ENCODE measurements at places on chromosomes 2 and 18. TPM values are rescaled to one million over a fixed set of nuclear protein-coding genes. Genes with fewer than 3 reads are reported as not detected.

- H3K27me3 ChIP-seq, result peaks cover 7% of the 10 kb centered on the region
- H3K36me3 ChIP-seq, result no peaks in the 10 kb centered on the region
- no peak overlapping the region for H3K4me3 ChIP-seq
- H3K27ac ChIP-seq, result no peak overlapping the region
Observed at GRCh38 chr18:11516751-11517503, 92.5 kb upstream of the SLC35G4 start.

GRCh38 chr2:100936972-100937542 is 65.0 kb upstream of the RPL31 start:
- DNase-seq, result no peak
- H3K27ac ChIP-seq, result no peak overlapping the region
- peaks cover 4% of the 10 kb centered on the region for H3K4me1 ChIP-seq
- no peaks in the 10 kb centered on the region for H3K27me3 ChIP-seq
- H3K36me3 ChIP-seq, result peaks cover 7% of the 10 kb centered on the region

GRCh38 chr2:212076456-212076855 is 462.1 kb downstream of the ERBB4 start:
- no peak for DNase-seq
- H3K4me1 ChIP-seq, result no peaks in the 10 kb centered on the region
- no peaks in the 10 kb centered on the region for H3K36me3 ChIP-seq

- H3K27ac ChIP-seq, result no peak overlapping the region
- no peak for DNase-seq
- peaks cover 80% of the 10 kb centered on the region for H3K27me3 ChIP-seq
- H3K4me1 ChIP-seq, result no peaks in the 10 kb centered on the region
- H3K36me3 ChIP-seq, result no peaks in the 10 kb centered on the region
Observed at GRCh38 chr18:79578396-79579260, 101.0 kb upstream of the CTDP1 start.

- H3K36me3 ChIP-seq, result peaks cover 23% of the 10 kb centered on the region
- no peak for DNase-seq
- no peaks in the 10 kb centered on the region for H3K4me1 ChIP-seq
- H3K4me3 ChIP-seq, result no peak overlapping the region
- no peaks in the 10 kb centered on the region for H3K27me3 ChIP-seq
- H3K27ac ChIP-seq, result no peak overlapping the region
Observed at GRCh38 chr18:62537042-62537894, 14.4 kb downstream of the ZCCHC2 start.

DNA sequence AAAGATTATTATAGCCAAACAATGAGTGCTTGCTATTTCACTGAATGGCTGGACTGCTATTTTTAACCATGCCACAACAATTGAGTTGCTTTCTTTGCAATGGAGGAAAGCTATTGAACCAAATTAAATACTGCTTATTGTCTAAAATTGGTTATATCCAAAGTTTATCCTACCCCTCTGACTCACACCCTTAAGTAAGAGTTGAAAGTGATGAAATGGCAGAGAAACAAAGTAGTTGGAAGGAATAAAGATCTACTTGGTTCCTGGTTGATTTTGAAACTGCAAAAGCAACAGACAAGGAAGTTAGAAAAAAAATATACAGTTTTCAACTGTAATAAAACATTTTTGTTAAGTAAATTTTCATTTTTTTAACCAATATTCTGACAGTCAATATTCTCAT is 47.5 kb downstream of the EML4 start:
- no peak overlapping the region for H3K27ac ChIP-seq
- peaks cover 3% of the 10 kb centered on the region for H3K36me3 ChIP-seq

DNA sequence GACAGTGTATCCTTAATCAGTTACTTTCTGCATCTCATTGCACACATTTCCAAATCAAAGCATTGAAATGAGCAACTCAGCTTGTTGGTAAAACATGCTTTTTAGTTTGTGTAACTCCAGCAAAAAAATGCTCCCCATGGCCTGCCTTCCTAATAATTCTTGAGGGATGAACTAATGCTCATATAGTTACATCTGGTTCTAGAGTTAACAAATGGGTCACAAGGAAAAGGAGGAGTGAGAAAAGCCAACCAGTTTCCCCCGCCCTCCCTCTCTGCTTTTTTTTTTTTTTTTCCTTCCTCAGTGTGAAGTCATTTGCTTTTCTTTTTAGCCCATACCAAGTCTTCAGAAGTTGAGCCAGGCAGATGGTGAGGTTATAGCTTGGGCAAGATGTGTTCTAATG is 231.7 kb downstream of the MTX2 start:
- H3K27ac ChIP-seq, result no peak overlapping the region
- no peaks in the 10 kb centered on the region for H3K36me3 ChIP-seq
- H3K4me3 ChIP-seq, result no peak overlapping the region
- H3K27me3 ChIP-seq, result no peaks in the 10 kb centered on the region
- peaks cover 17% of the 10 kb centered on the region for H3K4me1 ChIP-seq

GRCh38 chr2:233082931-233083755 is 23.0 kb downstream of the INPP5D start:
- no peak overlapping the region for H3K27ac ChIP-seq
- H3K4me1 ChIP-seq, result no peaks in the 10 kb centered on the region
- no peaks in the 10 kb centered on the region for H3K36me3 ChIP-seq
- DNase-seq, result no peak
- no peak overlapping the region for H3K4me3 ChIP-seq
- H3K27me3 ChIP-seq, result no peaks in the 10 kb centered on the region

- H3K4me1 ChIP-seq, result no peaks in the 10 kb centered on the region
- no peak overlapping the region for H3K4me3 ChIP-seq
- H3K27me3 ChIP-seq, result no peaks in the 10 kb centered on the region
- H3K36me3 ChIP-seq, result peaks cover 3% of the 10 kb centered on the region
Observed at GRCh38 chr2:113700186-113700841, 56.1 kb downstream of the SLC35F5 start.

- peaks cover 7% of the 10 kb centered on the region for H3K4me1 ChIP-seq
- H3K27ac ChIP-seq, result no peak overlapping the region
- DNase-seq, result no peak
Observed at GRCh38 chr2:14756122-14756541, 123.6 kb downstream of the LRATD1 start.

- no peaks in the 10 kb centered on the region for H3K27me3 ChIP-seq
- no peak for DNase-seq
- peaks cover 11% of the 10 kb centered on the region for H3K4me1 ChIP-seq
- no peaks in the 10 kb centered on the region for H3K36me3 ChIP-seq
Observed at GRCh38 chr2:241940329-241940728, 70.8 kb downstream of the RTP5 start.

GRCh38 chr18:76727589-76727988 is 94.8 kb upstream of the ZNF236 start:
- no peaks in the 10 kb centered on the region for H3K4me1 ChIP-seq
- H3K4me3 ChIP-seq, result no peak overlapping the region
- H3K36me3 ChIP-seq, result no peaks in the 10 kb centered on the region

GRCh38 chr2:237968048-237968862 is 1.4 kb downstream of the UBE2F start:
- H3K36me3 ChIP-seq, result no peaks in the 10 kb centered on the region
- peaks cover 31% of the 10 kb centered on the region for H3K4me1 ChIP-seq
- peak; percentile 59 for DNase-seq

- peak within 1 kb of the TSS; percentile 40 for H3K4me3 ChIP-seq
- H3K27me3 ChIP-seq, result no peaks in the 10 kb centered on the region
- DNase-seq, result peak; percentile 25
- H3K36me3 ChIP-seq, result no peaks in the 10 kb centered on the region
- no peaks in the 10 kb centered on the region for H3K4me1 ChIP-seq
Observed at GRCh38 chr2:165203689-165204559, at the start of gene SCN3A. Gene SCN3A, minus strand, starts transcription at chr2:165204050. Its CDS starts 27,656 bp downstream, at chr2:165176394.

GRCh38 chr2:108184419-108184818 is 55.3 kb upstream of the SULT1C3 start:
- H3K4me1 ChIP-seq, result no peaks in the 10 kb centered on the region
- H3K27me3 ChIP-seq, result no peaks in the 10 kb centered on the region

DNA sequence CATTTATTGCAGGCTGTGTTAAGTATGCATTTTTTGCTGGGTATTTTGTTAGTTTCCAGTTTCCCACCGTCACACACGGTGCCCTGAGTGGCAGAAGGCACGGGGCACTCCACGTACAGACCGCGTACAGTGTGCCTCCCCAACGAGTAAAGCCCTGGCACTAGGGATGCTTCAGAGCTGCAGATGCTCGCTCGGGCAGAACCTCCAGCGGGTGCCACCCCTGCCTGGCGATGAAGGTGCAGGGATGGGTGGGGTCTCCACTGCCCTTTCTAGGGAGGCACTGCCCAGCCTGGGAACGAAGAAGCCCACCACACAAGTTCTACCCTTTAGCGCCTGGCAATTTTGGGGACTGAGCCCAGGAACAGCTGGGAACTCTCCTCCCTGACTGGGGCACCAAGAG is 4.1 kb downstream of the GREB1 start:
- H3K36me3 ChIP-seq, result no peaks in the 10 kb centered on the region
- no peak overlapping the region for H3K27ac ChIP-seq
- no peaks in the 10 kb centered on the region for H3K4me1 ChIP-seq
- DNase-seq, result no peak

DNA sequence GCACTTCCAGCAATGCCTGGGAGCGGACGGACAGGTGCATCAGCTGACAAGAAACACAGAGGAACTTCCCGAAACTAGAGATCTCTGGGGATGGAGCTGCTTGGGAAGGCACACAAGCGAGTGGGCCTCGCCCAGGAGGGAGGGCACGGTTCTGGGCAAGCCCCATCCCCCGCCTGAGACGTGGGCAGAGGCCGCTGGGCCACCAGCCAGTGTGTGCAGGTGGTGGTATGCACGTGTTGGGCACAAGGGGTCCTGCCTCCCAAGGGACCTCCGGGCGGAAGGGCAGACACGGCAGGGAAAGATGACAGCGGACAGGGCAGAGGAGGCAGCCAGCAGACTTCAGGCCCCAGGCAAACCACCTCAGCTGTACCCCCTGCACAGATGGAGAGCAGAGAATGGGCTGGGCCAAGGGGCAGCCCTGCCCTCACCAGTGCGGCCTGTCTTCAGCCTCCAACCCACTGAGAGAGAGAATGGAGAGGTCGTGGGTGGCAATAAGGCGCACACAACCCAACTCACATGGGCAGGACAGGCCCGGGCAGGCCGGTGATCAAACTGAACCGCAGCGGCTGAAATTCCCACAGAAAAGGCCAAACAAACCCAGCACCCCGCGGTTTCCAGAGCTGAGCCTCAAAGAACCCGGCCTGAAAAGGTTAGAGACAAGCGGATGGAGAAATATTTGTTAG is 51.2 kb downstream of the HDAC4 start:
- H3K36me3 ChIP-seq, result peaks cover 6% of the 10 kb centered on the region
- H3K4me1 ChIP-seq, result peaks cover 20% of the 10 kb centered on the region
- no peaks in the 10 kb centered on the region for H3K27me3 ChIP-seq
- H3K27ac ChIP-seq, result no peak overlapping the region

DNA sequence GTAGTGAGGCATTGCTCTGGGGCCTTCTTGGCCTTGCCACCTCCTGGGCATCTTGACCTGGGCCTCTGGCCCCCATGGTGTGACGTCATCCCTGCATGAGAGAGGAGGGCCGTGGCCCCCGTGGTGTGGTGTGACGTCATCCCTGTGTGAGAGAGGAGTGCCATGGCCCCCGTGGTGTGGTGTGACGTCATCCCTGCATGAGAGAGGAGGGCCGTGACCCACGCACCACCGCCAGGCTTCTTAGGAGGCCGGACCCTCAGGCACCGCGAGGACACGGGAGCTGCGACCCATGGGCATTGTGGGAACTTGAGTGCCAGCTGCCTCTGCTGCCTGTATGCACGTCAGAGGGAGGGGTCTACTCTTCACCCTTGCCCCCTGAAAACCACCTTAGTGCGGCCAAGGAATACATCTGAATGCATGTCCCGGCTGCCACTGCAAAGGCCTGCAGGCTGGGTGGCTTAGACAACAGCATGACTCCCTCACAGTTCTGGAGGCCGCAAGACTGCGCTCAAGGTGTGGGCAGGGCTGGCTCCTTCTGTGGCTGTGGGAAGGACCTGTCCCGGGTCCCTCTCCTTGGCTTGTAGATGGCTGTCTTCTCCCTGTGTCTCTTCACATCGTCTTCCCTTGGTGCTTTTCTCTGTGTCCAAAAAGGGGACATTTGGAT is 20.8 kb upstream of the OTOS start:
- no peak for DNase-seq
- H3K27ac ChIP-seq, result no peak overlapping the region
- H3K36me3 ChIP-seq, result no peaks in the 10 kb centered on the region
- no peak overlapping the region for H3K4me3 ChIP-seq
- no peaks in the 10 kb centered on the region for H3K4me1 ChIP-seq
- no peaks in the 10 kb centered on the region for H3K27me3 ChIP-seq

CD302 gene
- 5.1 TPM for polyA plus RNA-seq

NPPC gene
- not detected for polyA plus RNA-seq

TEKT4 gene
- not detected for polyA plus RNA-seq

NMS gene
- polyA plus RNA-seq, result not detected

FLACC1 gene
- polyA plus RNA-seq, result 0.44 TPM

ALLC gene
- 0.08 TPM for polyA plus RNA-seq

PID1 gene
- polyA plus RNA-seq, result 0.16 TPM

STAT4 gene
- polyA plus RNA-seq, result 0.12 TPM
